ENCODE measurements at places on chromosomes 1 and 21. TPM values are rescaled to one million over a fixed set of nuclear protein-coding genes. Genes with fewer than 3 reads are reported as not detected.

GRCh38 chr1:161887730-161888287 is 121.7 kb downstream of the ATF6 start:
- no peak for DNase-seq

DNA sequence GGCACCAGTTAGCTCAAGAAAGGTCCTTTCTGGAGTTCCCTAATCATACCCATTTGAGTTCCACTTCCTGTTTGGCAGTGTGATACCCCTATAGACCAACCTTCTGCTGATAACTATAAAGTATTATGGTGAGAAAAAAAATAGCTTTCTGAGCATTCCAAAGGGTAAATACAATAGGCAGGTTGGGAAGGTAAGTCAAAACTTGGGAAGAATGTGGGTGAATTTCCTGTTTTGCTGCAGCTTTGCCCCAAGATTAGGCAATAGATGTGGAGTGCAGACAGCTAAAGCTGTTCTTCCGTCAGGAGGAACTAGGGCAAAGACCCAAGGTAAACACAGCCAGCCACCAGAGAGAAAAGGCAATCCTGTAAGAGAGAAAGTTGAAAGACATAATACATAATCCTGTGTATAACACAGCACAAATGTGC is 49.9 kb upstream of the GUCA2A start:
- peak; percentile 81 for DNase-seq

GRCh38 chr1:4033713-4034112 is 133.6 kb upstream of the C1orf174 start:
- DNase-seq = no peak

DNA sequence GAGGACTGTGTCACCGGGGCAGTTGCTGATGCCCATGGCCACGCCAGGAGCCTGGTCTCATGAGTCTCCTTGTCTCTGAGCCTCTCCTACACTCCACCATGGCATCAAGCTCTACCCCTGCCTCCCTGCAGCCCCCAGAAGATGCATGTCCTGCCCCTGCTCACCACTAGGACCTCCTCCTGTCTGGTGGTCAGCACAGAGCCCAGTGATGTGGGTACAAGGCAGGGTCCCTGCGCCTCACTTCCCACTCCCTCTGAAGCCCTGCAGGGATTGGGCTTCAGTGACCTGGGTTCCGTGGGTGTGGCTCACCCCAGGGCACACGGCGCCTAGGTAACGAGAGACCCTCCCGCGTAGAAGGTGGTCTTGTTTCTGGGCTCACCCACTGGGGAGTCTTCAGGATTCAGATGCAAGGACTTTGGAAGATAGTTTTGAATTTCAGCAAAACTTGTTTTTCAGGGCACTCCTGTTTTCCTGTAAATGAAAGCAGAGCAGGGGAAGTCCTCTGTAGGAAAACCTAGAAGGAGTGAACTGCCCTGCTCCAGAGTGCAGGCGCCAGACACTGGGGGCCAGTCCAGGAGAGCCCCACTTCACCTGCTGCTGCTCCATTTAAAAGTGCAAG is 2.8 kb downstream of the COL18A1 start:
- DNase-seq = peak; percentile 20

DNA sequence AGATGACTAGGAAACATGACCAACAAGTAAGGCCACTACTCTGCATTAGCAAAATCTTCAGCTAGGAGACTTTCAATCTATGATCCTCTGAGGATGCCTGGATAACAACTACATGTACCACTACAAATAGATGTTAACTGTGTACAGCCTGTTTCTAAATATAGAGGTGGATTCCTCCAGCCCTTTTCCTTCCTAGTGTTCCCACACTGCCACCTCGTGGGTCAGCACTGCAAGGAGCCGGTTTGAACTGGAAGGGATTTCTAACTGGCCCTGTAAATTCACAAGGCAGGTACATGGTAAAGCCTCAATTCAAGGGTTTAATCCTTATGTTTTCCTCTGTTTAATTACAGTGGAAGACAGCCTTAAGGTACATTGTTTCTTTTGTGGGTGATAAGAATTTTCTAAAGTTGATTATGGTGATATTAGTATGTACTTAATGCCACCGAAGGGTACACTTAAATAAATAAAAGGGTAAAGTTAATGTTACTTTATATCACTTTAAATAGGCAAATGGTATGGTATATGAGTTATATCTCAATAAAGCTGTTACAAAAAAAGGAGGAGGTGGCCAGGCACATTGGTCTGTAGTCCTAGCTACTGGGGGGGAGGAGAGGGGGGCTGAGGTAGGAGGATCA is 14.4 kb downstream of the SMYD3 start:
- peak; percentile 87 for DNase-seq

GRCh38 chr1:158604968-158605367 is at the start of gene OR10Z1:
Gene OR10Z1 (plus strand): TSS chr1:158605268. CDS start chr1:158606439, 1,171 bp downstream.
- no peak for DNase-seq

- DNase-seq = no peak
Observed at GRCh38 chr1:89949991-89950624, 44.8 kb upstream of the ZNF326 start.

DNA sequence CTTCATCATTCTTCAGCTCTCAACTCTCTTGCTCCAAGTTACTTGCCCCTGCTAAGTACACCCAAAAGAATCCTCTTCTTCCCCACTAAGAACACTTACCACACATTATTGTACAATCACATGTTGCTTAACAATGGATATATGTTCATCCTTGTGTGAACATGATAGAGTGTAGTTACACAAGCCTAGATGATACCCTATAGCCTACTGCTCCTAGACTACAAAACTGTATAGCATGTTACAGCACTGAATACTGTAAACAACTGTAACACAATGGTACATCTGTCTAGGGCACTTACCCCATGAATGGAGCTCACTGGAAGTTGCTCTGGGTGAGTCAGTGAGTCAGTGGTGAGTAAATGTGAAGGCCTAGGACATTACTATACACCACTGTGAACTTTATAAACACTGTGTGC is 77.4 kb downstream of the RERE start:
- DNase-seq = peak; percentile 78

- DNase-seq = no peak
Observed at GRCh38 chr1:62397301-62397700, 39.5 kb upstream of the USP1 start.

- DNase-seq = no peak
Observed at GRCh38 chr1:209240351-209240750, 343.2 kb upstream of the CAMK1G start.

- DNase-seq = no peak
Observed at GRCh38 chr1:158686111-158687009, at the start of gene SPTA1. Gene SPTA1 (minus strand): TSS chr1:158686715. CDS start chr1:158686517, 198 bp downstream.

- DNase-seq = no peak
Observed at GRCh38 chr1:95364546-95364945, 130.5 kb downstream of the RWDD3 start.

DNA sequence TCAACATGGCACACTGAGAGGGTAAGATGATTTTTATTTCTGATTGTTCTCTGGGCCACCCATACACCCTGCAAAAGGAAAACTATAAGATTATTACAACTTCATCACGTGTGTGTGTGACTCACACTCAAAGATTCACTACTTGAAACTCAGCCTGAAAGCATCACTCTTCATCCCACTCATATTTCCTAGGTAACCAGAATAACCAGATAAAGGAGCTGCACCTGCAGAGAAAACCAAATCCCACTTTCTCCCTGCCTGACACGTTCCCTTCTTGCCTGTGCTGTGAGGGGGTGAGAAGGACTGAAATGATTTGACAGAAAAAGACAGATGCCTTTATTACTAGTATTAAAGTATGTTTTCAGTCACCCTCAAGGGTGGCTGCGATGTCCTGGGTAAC is 131.6 kb downstream of the TGFBR3 start:
- DNase-seq = no peak

Gene MR1
- 4.0 TPM for total RNA-seq

Gene DNASE2B
- total RNA-seq = not detected
